ENCODE measurements at places on chromosomes 1 and 21.

GRCh38 chr1:11761285-11761684, 708 bp upstream of the C1orf167 start:
- no peak for DNase-seq

DNA sequence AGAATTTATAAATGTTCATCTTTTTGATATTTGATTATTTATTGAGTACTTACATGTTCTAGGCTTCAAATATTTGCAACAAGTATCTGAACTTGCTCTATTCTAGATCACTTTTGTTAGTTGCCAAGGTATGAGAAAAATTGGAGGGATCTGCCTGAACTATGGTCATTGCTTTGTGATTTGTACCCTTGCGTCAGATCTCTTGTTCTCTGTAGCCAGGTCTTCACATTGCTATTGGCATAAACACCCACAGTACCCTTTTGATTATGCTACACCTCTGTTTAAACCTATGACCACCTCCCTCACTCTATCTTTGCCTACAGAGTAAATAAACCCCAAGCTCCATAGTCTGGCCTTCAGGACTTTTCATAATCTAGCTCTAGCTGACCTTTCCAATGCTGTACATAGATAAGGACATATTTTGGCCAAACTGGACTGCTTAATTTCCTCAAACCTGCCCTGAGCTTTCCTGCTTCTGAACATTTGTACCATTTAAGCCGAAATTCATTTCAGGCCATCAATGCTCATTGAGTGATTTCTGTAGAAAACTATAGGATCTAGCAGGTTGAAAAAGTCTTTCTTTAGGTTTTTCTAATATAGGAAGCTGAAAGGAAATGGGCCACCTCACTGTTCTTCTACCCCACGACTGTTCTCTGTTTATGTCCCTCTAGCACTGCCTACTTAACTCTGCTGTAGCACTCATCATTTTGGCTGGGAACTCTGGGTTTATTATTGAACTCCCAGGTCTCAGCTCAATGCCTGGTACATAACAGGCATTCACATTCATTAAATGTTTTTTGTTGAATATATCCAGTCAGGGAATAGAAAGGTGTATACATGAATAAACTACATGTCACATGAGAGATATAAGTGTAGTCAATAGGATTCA, 84.9 kb downstream of the PPP1R12B start:
- DNase-seq = no peak

DNA sequence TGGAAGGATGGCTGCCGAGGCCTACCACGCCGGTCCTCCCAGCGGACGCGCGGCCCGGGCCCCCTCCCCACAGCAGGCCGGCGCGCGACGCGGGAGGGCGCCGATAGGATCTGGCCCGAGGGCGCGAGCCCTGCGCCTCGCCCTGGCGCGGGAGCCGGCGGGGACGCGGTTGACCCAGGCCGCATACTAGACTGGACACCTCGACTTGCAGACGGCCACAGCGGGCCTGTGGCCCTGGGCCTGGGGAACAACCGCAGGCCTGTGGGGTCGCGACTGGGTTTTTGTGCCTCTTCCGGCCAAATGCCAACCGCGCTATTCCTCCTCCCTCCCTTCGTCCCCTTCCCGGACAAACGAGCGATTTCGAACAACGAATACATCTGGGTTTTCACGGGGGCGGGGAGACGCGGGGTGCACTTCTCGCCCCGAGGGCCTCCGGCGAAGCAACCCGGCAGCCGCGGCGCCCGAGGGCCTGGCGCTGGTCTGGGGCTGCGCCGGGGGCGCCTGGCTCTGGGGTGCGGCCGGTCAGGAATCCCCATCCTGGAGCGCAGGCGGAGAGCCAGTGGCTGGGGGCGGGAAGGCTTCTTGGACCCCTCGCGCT, 2.4 kb downstream of the NHLH2 start:
- DNase-seq = no peak

GRCh38 chr1:107687849-107688753, 276.9 kb downstream of the VAV3 start:
- no peak for DNase-seq

DNA sequence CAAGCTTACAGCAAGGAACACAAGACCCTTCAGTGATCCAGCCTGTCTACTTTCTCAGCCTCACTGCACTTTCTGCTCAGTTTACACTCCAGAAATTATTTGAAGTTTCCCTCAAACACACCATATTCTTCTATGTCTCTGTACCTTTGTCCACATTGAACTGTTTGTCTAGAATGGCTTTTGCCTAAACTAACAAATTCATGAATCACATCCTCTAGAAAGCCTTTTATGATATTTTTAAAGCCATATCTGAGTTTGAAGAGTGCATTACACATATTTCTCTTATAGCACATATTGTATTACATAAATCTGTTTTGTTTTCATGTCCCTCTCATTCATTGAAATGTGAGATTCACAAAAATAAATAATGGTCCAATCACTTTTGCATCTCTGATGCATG, 446.0 kb upstream of the ZRANB2 start:
- DNase-seq = no peak

DNA sequence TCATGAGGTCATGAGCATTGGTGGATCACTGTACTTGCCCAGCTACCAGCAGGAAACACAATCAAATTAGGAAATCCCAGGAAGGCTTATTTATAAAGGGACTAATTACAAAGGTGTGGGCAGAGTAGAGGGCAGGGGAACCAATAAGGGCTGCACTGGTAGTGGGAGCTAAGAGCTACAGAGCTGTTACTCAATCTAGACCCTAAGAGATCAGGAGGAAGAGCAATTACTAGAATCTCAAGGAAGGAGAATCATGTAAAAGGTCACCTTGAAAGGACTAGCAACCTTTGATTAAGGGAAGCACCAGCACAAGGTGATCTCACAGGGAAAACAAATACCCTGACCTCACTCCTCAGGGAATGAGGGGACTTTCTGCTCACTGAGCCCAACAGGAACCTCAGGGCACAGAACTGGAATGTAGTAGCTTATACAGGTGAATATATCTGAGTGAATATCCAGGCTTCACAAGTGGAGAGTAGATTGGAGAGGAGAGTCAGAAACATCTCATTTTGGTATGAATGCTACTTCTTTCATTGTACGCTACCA, 66.8 kb downstream of the SAMSN1 start:
- DNase-seq = no peak

DNA sequence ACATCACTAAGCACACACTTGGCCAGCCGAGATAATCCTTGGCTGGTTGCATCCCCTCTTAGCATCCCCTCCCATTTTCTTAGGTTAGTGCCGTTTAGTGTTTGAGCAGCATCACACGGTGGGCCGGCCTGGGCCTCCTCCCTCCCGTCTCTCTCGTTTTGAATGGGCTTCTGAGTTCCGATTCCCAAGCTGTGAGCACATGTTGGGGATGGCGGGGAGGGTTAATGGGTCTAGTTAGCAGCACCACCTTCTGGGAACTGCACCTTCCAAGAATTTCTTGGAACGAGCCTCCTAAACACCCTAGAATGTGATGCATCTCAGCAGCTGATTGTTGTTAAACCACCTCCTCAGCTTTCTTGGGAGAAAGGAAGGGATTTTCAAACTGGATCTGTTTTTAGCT, 73.3 kb downstream of the CNIH3 start:
- DNase-seq = no peak

GRCh38 chr21:29206445-29206844, 76.0 kb downstream of the MAP3K7CL start:
- DNase-seq = no peak

GRCh38 chr21:21216047-21216446, 217.8 kb downstream of the NCAM2 start:
- no peak for DNase-seq

DNA sequence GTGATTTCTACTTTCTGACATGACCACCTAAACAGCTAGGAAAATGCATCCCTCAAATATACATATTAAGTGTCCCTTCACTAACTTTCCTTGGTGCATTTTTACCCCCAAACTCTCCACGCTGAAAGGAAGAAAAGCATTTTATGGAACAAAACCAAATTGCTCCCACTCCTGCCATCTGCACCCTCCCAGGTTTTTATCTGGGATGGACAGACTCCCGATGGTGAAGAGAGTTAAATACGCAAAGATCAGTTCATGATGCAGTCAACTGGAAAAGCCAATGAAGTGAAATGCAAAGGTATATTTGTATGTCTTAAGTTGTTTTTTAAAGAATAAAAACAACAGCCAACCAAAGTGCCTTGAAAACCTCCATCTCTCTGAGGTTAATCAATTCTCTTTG, 2.7 kb downstream of the DSTYK start:
- no peak for DNase-seq

GRCh38 chr1:84019217-84019616, 20.3 kb upstream of the TTLL7 start:
- no peak for DNase-seq

DNA sequence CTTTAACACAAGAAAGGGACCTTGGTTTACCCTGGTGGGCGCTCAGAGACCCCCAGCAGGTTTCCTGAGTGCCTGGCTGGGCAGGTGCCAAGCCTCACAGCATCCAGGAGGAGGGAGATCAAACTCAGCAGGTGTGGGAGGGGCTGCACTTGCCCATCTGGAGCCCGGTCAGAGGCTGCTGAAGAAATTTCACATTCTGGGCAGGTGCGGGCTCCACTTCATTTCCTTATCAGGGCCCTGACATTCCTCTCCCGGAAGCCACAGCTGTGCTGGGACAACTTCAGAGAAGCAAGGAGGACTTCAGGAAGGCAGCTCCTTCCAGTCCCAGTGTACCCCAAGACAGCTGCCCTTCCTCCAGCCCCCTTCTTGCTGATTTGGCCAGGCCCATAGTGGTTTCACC, 82.9 kb downstream of the ITPKB start:
- DNase-seq = no peak
